ENCODE measurements at places on chromosomes 7 and 10.

GRCh38 chr7:4434306-4434705, 247.8 kb upstream of the FOXK1 start:
- no peak overlapping the region for H3K27ac ChIP-seq
- DNase-seq = no peak
- no peak overlapping the region for H3K4me3 ChIP-seq
- peaks cover 31% of the 10 kb centered on the region for H3K27me3 ChIP-seq
- H3K4me1 ChIP-seq = no peaks in the 10 kb centered on the region
- H3K36me3 ChIP-seq = no peaks in the 10 kb centered on the region

DNA sequence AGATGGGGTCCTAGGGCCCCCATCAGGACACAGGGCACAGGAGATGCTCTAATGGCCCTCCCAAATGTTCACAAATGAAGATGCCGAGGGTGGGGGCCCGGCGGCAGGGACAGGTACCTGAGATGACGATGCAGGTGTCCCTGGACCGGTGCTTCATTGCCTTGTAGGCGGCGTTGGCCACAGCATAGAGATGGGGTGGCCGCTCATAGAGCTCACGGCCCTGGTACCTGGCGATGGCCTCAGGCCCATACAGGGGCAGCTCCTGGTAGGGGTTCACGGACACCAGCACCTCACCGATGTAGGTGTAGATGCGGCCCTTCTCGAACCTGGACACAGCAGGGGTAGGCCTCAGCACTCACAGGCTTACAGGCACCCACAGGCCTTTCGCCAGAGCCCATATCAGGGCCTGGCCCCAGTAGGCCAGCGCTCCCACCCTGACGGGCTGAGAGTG, 2.0 kb downstream of the MYO1G start:
- no peaks in the 10 kb centered on the region for H3K27me3 ChIP-seq
- H3K4me3 ChIP-seq = no peak overlapping the region

GRCh38 chr10:35378541-35379210, 42.4 kb downstream of the CCNY start:
- H3K36me3 ChIP-seq = no peaks in the 10 kb centered on the region
- H3K4me3 ChIP-seq = no peak overlapping the region
- no peak overlapping the region for H3K27ac ChIP-seq
- H3K4me1 ChIP-seq = peaks cover 36% of the 10 kb centered on the region

DNA sequence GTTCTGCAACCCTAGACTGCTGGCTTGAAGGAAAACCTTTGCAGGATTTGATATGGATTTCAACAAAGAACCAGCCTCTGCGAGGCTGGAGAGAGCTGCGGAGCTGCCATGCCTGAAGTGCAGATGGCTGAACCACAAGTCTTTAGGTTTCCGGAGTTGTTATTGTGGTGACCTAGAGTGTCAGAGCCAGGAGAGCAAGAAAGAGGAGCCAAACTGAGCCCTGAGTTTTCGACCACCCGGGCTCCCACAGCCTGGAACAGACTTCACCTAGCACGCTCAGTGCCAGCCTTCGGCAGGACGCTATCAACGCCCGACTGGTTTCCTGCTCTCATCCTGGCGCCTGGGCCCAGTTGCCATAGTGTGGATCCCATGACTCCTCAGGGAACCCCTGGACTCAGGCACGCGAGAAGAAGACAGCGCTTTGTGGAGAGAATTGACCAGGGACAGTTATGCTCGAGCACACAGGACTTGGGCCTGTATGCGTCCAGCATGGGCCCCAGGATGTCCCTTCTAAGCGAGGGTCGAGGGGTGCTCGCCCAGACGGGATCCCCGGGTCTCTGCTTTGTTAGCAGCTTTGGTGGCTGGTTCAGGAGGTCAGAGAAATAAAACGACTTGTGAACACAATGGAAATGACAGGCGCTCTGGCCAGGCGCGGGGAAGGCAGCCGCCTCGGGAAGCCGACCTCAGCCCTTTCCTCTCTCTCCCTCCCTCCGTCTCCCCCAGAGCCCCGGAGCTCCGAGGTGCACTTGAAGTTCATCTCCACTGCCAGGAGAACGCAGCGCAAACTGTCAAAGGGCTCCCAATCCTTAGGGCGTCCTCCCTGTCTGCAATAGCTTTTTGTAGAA, 1.8 kb upstream of the GAD2 start:
- peaks cover 90% of the 10 kb centered on the region for H3K27me3 ChIP-seq
- H3K36me3 ChIP-seq = no peaks in the 10 kb centered on the region
- DNase-seq = no peak
- no peak overlapping the region for H3K4me3 ChIP-seq
- H3K4me1 ChIP-seq = no peaks in the 10 kb centered on the region
- H3K27ac ChIP-seq = no peak overlapping the region

DNA sequence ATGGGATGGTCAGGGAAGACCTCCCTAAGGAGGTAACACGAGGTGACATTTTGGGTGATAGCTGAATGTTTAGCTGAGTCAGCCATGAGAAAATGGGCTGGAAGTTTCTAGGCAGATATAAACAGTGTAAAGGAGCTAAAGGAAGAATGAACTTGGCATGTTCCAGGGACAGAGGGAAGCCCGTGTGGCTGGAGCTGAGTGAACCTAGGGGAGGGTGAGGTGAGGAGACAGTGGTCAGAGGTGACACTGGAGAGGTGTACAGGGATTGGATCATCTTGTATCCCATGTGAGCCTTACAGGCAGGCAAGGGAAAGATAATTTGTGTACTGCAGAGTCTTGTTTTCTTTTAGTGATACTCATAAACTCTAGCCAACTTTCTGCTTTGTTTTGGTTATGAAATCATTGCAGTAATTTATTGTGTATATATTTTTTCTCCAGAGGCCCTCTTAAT, 1.8 kb downstream of the STARD3NL start:
- no peaks in the 10 kb centered on the region for H3K27me3 ChIP-seq
- no peak overlapping the region for H3K27ac ChIP-seq
- H3K4me1 ChIP-seq = peaks cover 22% of the 10 kb centered on the region
- H3K4me3 ChIP-seq = no peak overlapping the region
- DNase-seq = no peak

- no peaks in the 10 kb centered on the region for H3K36me3 ChIP-seq
- H3K27ac ChIP-seq = no peak overlapping the region
- H3K4me1 ChIP-seq = peaks cover 10% of the 10 kb centered on the region
- no peak overlapping the region for H3K4me3 ChIP-seq
- H3K27me3 ChIP-seq = peaks cover 3% of the 10 kb centered on the region
- no peak for DNase-seq
Observed at GRCh38 chr10:118585234-118585633, 10.2 kb downstream of the PRLHR start.

GRCh38 chr7:54664235-54665228, 94.5 kb downstream of the SEC61G start:
- no peak overlapping the region for H3K27ac ChIP-seq
- peaks cover 58% of the 10 kb centered on the region for H3K27me3 ChIP-seq
- no peaks in the 10 kb centered on the region for H3K36me3 ChIP-seq
- no peaks in the 10 kb centered on the region for H3K4me1 ChIP-seq
- peak; percentile 73 for DNase-seq

DNA sequence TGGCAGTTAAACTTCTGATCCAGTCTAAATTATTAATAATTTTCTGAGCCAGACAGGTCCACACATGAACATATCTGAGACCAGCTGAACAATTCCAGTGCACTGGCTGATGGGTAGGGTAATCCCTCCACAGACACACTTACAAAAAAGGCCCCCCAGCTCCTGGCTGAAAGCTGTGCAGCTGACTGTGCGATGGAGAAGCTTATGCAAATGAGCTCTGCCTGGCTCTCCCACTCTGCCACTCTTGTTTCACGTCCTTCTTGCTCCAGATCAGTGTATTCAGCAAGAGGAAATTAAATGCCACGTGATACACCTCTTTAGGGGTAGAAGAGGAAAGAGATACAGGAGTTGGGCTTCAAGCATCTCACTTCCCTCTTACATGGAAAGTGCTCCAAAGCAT, 76.4 kb upstream of the FEZF1 start:
- no peak for DNase-seq
- H3K4me1 ChIP-seq = no peaks in the 10 kb centered on the region
- no peaks in the 10 kb centered on the region for H3K36me3 ChIP-seq
- H3K27me3 ChIP-seq = no peaks in the 10 kb centered on the region
- no peak overlapping the region for H3K27ac ChIP-seq
- H3K4me3 ChIP-seq = no peak overlapping the region

- H3K27ac ChIP-seq = peak overlapping the region; percentile 59
- H3K36me3 ChIP-seq = peaks cover 34% of the 10 kb centered on the region
- no peak overlapping the region for H3K4me3 ChIP-seq
- H3K27me3 ChIP-seq = no peaks in the 10 kb centered on the region
Observed at GRCh38 chr10:109894516-109894915, 28.8 kb downstream of the XPNPEP1 start.

DNA sequence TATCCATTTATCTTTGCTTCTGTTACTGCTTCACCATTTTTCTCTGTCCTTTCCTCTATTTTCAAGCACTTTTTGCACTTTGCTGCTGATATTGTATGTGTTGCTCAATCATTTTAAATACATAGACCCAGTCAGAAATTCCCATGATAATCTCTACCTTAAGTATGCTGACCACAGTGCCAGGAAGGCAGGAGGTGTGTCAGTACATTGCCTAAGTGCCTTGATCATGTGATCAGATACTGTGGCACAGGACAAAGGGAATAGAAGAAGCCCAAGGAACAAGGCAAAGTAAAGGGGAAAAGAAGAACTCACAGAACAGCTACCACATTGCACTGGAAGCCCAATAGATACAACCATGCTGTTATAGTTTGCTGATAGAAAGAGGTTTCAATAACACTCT, 53.7 kb upstream of the CD36 start:
- H3K4me3 ChIP-seq = no peak overlapping the region
- H3K36me3 ChIP-seq = no peaks in the 10 kb centered on the region
- no peaks in the 10 kb centered on the region for H3K27me3 ChIP-seq
- no peak for DNase-seq
- no peak overlapping the region for H3K27ac ChIP-seq
